Smooth muscle cell of trachea (primary cell): ENCODE measurements at places on chromosomes 4 and X. TPM values are rescaled to one million over a fixed set of nuclear protein-coding genes. Genes with fewer than 3 reads are reported as not detected.

The ASB5 gene
- total RNA-seq = under 0.01 and 1.2 TPM in 2 replicates

The ARSJ gene
- 28.0 and 31.4 TPM in 2 replicates for total RNA-seq

The POU4F2 gene
- not detected in 2 replicates for total RNA-seq

The TMPRSS11D gene
- under 0.01 TPM in 1 of 2 replicates, not detected in the other for total RNA-seq

The LRCH2 gene
- 6.9 and 11.9 TPM in 2 replicates for total RNA-seq

The F8A3 gene
- 3.8 and 4.9 TPM in 2 replicates for total RNA-seq

The MGST2 gene
- 4.1 and 4.9 TPM in 2 replicates for total RNA-seq

The ZDHHC15 gene
- under 0.01 TPM in 1 of 2 replicates, not detected in the other for total RNA-seq
